Fibroblast of mammary gland (primary cell): ENCODE measurements at places on chromosomes 13 and 19.

DNA sequence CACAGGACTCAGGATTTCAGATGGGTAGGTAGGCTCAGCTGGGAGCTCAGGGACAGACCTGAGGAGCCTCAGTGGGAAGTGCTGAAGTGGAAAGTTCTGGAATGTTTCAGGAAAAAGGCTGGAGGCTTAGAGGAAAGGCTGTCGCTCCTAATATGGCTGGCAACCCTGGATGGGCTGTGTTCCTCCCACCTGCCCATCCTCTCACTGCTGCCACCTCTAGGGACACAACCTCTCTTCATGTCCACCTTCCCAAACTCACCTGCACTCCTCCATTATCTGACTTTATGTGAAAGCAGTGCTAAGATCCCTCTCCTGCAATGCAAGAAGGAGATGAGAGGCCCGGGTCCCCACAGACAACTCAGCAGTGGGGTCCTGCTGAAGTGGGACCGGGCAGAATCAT lies 5.8 kb upstream of the CEACAM21 start:
- no peak for DNase-seq

DNA sequence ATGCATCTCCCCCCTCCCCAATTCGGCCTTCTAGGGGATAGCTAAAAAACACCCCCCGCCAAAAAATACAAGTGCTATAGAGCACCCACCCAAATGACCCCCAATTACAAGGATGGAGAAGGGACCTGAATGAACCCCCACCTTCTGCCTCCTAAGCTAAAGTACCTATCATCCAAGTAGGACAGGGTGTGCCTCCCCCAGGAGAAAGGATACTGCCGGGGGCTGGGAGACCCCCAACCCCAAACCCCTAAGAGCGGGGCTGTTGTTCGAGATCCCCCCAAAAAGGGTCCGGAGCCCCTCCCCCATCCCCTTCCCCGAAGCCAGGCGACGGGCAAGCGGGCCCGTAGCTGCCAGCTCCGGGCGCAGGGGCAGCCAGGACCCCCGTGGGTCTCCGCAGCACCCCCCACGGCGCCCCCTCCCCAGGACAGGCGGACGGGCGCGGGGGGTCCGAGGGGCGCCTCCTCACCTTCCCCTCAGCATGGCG lies 1.9 kb downstream of the ZC3H4 start:
- no peak for DNase-seq

GRCh38 chr19:32038021-32038920 lies 307.1 kb upstream of the ZNF507 start:
- DNase-seq: no peak

DNA sequence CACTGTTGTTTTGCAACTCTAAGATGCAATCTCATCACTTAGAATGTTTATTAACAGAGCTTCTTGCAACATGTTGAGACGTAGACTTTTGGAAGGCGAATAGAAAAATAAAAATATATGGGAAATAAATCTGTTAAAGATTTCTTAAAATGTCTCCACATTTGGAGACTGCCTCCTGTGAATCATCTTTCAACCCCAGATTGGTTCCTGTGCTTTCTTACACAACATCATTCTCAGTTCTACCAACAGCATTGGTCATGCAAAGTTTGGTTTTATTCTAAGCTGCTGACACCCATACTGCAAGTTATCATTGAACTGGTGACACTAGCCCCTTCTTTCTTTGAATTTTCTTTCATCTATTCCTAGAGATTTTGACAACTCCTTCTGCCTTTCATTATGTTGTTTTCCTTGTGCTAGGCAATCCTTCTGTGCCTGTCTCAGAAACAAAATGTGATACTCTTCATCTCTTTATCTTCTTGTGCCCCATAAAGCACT lies 1.6 kb upstream of the IGFL3 start:
- peak; percentile 29 for DNase-seq

DNA sequence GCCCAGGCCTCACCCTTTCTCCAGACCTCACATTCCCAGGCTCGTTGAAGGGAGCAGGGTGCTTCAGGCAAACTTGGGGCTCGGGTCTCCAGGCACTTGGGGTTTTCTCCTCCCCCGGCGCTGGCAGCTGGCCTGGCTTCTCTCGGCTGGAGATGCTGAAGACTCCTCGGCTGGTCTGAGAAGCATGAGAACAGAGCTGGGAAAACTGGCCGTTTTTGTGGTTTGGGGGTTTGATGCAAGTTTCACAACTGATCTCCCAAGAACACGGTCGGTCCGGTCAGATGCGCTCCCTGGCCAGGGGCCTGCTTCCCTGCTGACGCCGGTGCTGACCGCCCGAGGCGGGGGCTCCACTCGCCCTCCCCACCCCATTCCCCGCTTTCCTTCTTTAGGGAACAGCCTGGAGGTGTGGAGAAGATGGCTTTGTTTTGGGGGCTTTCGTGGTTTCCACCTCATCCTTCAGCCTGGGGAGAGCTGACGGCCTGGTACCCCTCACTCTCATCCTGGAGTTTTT lies 35.3 kb downstream of the CEBPA start:
- DNase-seq: no peak

DNA sequence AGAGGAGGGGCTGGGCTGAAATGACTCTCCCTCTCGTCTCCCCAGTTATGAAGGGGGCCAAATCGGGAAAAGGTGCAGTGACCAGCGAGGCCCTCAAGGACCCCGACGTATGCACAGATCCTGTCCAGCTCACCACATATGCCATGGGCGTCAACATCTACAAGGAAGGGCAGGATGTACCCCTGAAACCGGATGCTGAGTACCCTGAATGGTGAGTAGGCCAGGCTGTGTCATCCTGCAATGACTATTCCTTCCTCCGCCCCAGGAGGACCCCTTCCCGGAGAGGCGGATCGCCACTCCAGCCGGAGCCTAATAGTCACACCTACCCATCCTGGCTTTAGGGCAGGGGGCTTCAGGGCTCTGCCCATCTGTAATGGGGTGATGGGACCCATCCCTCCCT lies 2.6 kb downstream of the MRPL54 start:
- DNase-seq: no peak

- DNase-seq: no peak
Observed at GRCh38 chr19:13932149-13932637, 6.0 kb downstream of the PODNL1 start.

DNA sequence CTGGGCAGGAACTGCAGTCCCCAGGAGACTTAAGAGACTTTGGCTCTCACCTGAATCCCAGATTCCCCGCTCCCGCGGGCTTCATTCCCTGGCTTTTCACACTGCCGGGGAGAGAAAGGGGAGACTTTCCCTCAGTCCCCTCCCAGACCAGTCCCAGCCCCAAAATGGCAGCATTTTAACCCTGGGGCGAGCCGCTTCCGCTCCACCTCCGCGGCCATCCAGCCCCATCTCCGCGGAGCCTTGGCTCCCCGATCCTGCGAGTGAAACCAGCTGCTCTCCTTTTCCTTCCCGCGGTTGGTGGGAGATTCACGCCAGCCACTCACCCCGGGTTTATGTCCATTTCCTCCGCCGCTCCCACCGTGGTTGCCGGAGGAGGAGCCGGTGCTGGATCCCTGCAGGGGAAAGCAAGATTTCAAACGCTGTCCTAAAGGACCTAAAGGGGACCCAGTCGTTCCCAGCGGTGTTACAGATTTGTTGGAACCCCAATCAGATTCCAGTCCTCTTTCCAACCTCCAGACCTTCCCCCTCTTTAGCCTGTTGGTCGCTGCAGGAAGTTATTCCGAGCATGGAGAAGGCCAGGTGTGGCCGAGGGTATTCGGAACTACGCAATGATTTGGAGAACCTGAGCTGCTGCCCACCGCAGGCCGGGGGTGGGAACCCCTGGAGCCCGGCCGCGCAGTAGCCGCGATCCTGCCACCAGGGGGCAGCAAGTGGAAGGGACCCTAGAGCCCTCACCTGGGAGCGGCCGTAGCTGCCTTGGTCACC lies 3.4 kb downstream of the DMKN start:
- DNase-seq: peak; percentile 32

GRCh38 chr13:65585346-65585745 lies 1644.8 kb downstream of the PCDH9 start:
- DNase-seq: no peak

- peak; percentile 84 for DNase-seq
Observed at GRCh38 chr19:45523642-45524256, 16.5 kb downstream of the VASP start.

GRCh38 chr19:34818270-34818669 lies 45.3 kb upstream of the ZNF599 start:
- DNase-seq: no peak

DNA sequence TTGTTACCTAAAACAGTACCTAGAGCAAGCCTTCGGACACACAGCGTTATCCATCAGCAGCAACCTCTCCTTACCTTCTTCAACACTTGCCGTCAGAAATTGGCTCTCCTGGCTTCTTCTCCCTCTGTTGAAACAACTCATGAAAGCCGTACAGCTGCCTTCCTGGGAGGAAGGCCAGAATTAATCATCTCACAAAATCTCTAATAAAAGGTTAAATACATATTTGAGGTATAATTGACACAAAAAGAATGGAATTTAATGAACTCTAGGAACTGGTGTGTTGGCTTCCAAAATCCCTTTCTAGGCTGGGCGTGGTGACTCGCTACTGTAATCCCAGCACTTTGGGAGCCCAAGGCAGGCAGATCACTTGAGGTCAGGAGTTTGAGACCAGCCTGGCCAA lies 37.3 kb upstream of the GTF2F2 start:
- peak; percentile 76 for DNase-seq

- DNase-seq: peak; percentile 14
Observed at GRCh38 chr19:17159466-17160393, 55.4 kb upstream of the USE1 start.

DNA sequence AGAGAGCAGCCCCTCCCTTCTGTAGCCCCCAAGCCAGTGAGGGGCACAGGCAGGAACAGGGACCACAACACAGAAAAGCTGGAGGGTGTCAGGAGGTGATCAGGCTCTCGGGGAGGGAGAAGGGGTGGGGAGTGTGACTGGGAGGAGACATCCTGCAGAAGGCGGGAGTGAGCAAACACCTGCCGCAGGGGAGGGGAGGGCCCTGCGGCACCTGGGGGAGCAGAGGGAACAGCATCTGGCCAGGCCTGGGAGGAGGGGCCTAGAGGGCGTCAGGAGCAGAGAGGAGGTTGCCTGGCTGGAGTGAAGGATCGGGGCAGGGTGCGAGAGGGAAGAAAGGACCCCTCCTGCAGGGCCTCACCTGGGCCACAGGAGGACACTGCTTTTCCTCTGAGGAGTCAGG lies 4.2 kb downstream of the KLK3 start:
- DNase-seq: no peak

DNA sequence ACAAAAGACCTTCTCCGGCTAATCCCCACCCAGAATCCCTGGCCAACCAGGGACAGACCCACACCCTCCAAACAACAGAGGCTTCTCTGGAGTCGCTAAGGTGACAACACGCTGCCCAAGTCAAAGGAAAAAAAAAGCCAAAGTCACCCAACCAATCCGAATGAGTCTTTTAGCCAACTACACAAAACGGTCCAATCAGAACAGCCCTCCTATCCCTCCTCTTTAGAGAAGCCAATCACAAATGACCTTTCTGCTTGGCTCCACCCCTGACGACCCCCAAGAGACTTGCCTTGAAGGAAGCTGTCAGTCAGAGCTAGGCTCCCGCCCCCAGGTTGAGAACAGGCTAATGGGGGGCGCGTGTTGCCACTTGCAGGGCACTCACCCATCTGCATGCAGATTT lies 6.6 kb upstream of the FBXW9 start:
- peak; percentile 74 for DNase-seq

DNA sequence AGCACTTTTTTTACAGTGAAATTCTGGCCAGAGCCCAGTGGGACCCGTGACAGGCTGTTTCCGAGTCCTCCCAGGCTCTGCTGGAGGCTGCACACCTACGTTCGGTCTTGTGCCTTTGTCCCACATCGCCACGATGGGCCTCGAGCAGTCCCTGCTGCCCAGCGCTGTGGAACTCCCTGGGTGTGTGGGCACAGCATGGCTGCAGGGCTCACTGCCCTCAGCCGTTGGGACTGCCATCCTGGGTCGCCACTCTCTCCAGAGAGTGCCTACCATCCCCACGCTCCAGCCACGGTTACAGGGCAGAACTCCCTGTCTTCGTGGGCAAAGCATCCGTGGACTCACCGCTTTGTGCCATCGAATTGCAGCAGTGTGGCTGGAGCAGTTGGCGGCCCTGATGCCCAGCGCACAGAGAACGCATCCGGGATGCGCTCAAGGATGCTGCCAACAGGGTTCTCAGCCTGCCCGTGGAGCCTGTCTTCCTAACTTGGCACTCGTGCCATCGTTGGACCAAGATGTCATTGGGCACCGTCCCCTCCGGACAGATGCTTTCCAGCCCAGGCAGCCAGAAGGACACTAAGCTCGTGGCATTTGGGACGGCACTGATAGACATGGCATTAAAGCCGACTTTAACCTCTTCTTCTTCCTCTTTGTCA lies 85.0 kb upstream of the ARHGEF7 start:
- DNase-seq: no peak

GRCh38 chr13:64527561-64527960 lies 2702.6 kb downstream of the PCDH9 start:
- DNase-seq: no peak

GRCh38 chr13:38670627-38671026 lies 16.2 kb upstream of the FREM2 start:
- peak; percentile 29 for DNase-seq

GRCh38 chr13:26618726-26619125 lies 61.2 kb downstream of the WASF3 start:
- no peak for DNase-seq

DNA sequence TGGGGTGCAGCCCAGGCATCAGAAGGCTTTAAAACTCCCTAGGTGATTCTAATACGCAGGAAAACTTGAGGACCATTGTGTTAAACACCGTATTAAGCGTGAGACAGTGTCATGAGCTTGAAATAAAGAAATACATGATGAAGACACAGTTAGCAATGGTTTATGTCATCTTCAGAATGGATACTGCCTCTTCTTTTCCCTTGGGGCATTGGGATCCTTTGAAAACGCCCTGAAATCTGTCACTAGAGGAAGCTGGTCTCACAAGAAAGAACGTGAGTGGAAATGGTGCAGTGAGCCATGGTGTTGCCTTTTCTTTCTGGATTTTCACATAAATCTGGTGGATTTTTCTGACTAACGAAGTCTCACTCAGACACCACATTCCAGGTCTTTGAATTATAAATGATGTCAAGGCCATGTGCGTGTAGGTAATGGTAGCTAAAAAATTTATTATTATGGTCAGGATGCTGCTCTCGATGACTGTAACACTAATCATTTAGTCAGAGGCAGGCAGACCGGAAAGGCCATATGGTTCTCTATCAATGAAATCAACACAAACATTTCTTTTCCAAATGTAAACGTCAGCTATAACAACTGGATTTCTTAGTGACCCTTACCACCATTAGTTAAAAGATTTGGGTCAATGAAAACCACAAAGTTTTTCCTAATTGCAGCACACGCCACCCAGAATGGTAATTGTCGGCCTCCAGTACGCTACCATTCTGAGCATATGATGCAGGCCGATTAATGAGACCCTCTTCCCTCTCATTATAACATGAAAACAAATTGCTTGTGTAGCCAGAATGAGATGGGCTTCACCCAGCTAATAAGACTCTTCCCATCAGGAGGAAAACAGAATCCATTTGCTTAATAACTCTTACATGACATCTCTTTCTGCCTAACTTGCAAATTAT lies 105.6 kb downstream of the SLC7A1 start:
- no peak for DNase-seq
